Hindlimb muscle (tissue), 1 donor: ENCODE measurements at places on chromosomes 16 and 17. TPM values are rescaled to one million over a fixed set of nuclear protein-coding genes. Genes with fewer than 3 reads are reported as not detected.
A peak's percentile ranks its signal among the peaks of the same experiment; 100 is the strongest.

KCNJ2 gene
- 3.4 TPM for polyA plus RNA-seq

DRG2 gene
- 28.6 TPM for polyA plus RNA-seq

CES3 gene
- 0.37 TPM for polyA plus RNA-seq

PRAC1 gene
- polyA plus RNA-seq, result not detected

BCO1 gene
- not detected for polyA plus RNA-seq

CDRT15 gene
- polyA plus RNA-seq, result 0.86 TPM

MMP28 gene
- 4.5 TPM for polyA plus RNA-seq

CNTNAP1 gene
- 12.1 TPM for polyA plus RNA-seq

UTS2R gene
- polyA plus RNA-seq, result 12.6 TPM

MRC2 gene
- polyA plus RNA-seq, result 134 TPM

KRT39 gene
- 2.9 TPM for polyA plus RNA-seq

DNA sequence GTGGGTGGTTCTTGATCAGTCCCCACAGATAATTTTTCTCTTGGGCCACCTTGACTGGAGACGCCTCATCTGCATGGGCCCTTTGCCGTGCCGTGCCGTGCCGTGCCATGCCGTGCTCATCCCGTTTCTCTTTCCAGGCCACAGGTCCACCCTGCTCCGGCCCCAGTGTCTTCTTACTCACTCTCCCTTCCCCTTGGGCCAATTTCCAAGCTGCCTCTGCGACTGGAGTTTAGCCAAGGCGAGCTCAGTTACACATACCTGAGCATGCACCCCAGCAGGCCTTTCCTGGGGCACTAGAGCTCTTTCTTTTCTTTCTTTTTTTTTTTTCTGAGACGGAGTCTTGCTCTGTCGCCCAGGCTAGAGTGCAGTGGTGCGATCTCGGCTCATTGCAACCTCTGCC lies 40.5 kb upstream of the MGAT5B start:
- no peak for DNase-seq

DNA sequence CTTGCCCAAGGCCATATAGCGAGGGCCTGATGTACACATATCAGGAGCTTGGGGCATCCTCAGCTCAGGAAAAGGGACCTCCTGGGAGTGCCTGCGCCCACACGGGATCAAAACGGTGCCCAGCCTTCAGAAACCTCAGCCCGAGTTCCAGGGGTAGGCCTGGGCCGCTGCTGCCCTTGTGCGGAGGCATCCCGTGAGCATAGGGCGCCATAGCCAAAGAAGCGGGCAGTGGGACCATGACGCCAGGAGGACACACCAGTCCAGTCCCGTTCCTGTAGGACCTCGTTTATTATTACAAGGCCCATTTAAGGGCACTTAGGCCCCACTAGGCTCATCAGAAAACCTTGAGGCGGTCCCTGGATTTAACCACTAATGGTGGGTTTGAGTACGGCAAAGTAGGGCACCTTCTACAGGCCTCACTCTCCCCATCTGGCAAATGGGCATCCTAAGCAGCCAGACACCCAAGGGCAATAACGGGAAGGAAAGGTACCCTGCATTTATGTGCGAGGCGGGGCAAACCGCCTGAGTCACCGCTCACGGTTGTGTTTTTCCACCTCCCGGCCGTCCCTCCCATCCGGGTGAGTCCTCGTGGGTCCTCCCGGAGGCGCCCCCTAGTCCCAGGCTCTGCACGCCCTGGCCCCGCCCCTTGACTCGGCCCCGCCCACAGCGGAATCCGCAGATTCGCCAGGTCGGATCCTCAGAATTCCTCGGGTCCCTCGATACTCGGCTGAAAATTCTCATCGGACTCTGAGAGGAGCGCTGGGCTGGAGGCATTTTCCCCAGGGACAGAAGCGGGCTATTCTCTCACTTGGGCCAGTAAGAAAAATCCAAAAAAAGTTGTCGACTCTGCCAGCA lies 726 bp upstream of the SETD1A start:
- peak; percentile 81 for DNase-seq

DNA sequence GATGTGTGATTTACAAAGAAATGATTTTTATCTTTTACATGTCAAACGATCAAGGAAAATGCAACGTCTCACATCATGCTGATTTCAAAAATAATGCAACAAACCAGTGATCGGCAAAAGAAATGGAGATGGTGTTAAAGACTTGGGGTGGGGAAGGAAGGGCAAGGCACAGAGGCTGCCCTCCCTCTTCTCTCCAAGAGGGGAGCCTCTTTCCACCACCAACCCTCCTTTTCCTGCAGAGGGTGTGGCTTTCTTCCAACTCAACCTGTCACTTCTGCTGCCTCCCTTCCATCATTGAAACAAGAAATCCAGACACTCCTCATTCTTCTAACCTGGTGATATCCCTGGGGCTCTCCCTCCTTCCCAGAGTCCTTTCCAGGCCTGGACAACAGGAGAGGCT lies 320.8 kb downstream of the SLC39A11 start:
- no peak for DNase-seq

GRCh38 chr17:29141514-29141876 lies 38.7 kb downstream of the MYO18A start:
- no peak for DNase-seq

DNA sequence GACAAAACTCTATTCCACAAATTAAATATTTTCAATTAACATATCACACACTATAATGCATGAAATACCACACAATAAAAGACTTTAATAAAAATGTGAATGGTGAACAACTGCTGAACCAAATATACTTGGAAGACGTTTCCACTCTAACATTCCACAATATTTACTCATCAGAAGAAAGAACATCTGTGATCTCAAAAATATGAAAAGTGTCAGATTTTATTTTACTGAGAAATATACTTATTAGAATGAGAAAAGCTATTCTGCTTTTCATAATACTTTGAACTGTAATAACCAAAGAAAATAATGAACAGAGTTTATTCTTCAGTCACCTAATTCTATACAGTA lies 181.8 kb upstream of the AXIN2 start:
- peak; percentile 15 for DNase-seq

DNA sequence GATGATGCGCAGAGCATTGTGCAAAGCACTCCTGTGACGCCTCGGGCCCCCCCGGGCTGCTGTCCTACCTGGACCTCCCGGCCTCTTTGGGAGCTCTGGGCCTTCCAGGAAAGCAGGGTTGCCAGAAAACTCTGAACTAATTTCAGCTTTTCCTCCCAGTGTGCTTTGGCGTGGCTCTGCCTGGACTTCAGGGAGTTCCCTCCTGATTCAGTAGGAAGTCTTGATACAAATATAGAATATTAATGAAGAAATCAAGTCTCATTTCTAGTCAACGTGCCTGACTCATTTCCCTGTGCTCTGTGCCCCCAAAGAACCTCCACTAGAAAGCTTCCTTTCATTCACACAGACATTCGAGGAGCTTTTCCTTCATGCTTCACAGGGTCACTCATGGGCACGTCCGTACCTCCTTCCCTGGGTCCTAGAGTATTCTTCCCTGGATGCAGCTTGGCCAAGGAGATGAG lies 84.0 kb upstream of the NOL11 start:
- DNase-seq, result no peak

DNA sequence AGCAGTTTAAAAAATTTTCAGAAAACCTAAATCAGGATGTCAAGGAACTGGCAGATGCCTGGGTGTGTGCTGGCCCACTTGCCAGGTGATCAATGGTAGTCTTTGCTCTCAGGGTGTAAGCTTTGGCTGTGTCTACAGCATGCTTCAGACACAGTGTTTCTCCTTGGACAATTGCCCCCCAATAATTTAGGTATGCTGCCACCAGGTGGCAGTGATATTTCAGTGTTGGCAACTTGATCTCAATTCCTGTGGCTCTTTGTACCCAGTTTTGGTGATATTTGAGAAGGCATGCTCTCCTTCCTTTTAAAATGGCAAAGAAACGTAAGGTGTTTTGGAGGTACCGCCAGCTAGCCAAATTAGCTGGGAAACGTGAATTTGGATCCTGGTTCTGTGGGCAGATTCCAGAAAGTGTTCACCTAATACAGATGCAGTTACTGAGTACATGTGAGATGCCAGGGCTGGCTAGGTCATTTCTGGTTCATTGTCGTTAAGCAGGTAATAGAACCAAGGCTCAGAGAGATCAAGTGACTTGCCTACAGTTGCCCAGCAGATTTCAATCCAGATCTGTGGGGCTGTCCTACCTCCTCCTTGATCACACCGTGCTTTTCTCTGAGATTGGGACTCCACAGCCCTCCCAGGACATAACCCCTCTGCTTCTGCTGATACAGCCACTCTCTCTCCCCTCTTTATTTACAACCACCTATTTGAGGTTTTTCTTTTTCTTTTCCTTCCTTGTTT lies 155.6 kb upstream of the PLCG2 start:
- DNase-seq, result no peak

DNA sequence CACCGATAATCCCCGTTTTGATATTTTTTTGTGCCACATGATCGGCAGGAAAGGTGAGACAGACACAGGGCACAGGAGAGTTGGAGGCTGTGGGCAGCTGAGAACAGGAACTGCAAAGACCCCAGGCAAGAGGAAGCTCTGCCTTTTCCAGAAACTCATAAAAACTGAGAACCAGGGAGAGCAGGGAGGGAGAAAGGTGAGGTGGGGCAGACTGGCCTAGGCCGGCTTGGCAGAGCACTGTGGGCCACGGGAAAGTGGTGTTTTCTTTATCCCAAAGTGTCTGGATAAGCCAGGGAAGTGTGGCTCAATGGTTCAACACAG lies 11.8 kb upstream of the AXIN2 start:
- no peak for DNase-seq

GRCh38 chr16:4561596-4561995 lies 5.5 kb downstream of the C16orf96 start:
- DNase-seq, result no peak

DNA sequence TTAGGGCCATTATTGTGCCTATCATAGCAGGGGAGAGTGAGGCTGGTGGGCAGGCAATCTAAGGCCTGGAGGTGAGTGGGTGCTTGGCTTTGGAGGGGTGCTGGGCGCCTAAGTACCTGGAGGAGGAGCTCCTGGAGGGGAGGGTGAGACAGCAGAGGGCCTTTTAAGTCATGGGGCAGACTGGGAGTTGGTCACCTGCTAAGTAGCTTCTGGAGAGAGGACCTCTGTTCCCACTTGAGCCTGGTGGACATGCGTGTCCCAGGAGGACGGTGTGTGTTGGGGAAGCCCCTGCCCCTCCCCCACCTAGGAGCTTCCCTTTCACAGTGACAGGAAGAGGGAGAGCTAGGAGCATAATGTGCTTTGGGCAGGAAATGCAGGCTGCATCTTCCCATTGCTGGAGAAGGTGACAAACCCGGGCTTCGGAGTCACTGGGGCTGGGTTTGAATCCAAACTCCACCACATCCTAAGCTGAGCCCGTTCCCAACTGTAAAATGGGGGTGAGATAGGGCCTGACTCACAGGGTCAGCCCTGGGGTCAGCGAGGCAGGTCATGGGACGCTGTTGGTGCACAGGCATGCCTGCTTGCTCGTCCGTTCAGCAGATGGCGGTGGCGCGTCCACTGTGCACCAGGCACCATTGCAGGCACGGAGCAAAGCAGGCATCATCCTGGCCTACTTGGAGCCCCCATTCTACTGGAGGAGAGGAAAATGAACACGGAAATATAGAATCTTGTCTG lies 37.9 kb downstream of the CMIP start:
- DNase-seq, result no peak

DNA sequence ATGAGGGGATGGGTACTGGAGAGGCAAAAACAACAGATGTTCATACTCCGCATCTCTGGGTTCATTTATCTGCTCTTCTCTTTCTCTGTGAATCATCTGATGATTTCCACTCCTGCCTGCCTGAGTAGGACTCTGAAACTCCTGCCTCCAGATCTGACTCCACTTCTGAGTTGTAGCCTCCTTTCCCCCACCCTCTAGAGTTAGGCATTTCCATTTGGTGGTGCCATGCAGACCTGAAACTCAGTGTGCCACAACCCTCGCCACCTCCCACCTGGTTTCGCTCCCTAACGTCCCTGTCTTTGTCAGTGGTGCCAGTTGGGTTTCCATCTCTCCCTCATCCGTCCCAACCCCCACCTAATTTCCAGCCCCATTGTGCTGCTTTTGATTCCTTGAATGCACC lies 126.2 kb downstream of the PRKCB start:
- no peak for DNase-seq

DNA sequence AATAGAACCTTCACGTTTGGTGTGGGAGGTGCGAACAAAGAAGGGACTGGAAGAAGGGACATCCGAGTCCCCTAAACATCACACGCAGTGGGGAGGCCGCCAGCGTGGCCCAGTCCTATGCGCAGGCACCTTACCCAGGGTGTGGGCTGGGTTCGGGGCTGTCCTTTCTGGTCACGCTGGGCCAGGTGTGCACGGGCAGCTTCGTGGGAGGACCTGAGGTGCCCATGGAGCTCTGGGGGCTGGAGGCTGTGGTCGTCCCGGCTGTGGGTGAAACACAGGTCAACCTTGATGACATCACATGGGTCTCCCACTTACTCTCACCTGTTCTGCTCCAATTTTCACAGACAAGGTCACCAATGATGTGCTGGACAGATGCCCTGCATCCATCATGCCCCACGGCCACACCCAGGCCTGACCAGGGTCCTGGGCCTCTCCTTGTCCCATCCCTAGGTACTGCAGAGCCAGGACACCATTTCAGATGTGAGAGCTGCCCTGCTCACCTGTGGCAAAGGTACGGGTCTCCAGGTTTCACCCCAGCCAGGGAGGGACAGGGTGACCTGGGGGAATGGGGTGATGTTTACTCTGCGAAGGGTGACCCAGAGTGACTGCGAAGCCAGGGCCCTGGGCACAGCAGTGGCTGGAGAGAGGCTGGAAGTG lies 3.1 kb downstream of the CD300C start:
- DNase-seq, result no peak

- no peak for DNase-seq
Observed at GRCh38 chr17:78644224-78644623, 67.0 kb upstream of the DNAH17 start.

DNA sequence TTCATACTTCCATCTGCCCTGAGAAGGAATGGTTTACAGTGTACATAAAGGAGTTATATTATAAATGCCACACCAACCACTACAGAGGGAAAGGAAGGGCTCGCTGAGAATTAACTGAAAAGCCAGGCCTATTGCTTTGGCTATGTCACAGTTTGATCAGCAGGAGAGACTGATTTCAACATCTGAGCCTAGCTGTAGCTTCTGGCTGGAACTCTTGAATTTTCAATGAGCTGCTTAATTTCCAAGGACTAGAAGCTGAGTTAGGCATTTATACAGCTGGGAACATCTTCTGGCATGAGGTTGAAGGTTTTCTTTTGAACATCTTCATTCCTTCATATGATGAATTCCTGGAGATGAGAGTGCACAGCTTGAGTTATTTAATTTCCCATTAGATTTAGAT lies 47.6 kb upstream of the GNAO1 start:
- no peak for DNase-seq

DNA sequence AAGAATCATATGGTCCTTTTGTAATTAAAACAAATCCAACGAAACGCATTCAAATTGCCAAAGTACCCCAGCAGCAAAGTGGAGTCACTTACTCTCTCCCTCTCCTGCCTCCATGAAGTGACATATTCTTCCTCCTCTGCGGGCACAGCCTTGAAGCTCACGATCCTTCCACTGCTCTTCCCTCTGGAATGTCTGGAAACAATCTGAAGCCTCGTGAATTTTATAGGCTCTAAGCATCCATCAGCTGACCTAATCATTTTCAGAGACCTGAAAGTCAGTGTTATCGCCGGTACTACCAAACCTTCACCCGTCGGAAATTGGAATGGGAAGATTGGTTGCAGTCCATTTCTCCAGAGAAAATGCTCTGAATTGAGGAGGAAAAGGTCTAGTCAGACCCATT lies 134.5 kb upstream of the FOXF1 start:
- no peak for DNase-seq

GRCh38 chr16:27402964-27403600 lies 1.1 kb downstream of the IL21R start:
- DNase-seq, result no peak
